ENCODE measurements at places on chromosomes 7 and 10.
A peak's percentile ranks its signal among the peaks of the same experiment; 100 is the strongest.

DNA sequence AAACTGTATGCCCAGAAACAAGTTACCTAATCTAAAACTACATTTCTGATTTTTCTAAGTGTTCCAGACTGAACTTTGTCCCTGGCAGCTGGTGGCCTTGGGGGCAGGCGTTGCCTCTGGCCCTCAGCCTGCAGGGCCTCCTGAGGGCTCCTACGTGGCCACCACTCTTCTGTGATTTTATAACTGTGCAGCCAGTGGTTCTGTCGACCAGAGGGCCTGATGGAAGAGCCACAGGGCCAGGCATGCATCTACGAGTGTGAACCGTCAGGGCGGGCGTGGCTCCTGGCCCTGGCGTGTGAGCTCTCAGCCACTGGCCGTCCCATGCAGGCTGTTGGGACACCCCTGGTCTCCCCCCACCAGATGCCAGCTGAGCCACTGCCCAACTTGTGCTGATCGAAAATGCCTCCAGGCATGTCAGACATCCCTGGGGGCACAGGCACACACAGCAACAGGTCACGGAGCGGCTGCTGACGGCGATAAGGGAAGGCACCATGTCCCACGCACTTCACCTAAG is 173.4 kb downstream of the ZMYND11 start:
- no peak for DNase-seq

DNA sequence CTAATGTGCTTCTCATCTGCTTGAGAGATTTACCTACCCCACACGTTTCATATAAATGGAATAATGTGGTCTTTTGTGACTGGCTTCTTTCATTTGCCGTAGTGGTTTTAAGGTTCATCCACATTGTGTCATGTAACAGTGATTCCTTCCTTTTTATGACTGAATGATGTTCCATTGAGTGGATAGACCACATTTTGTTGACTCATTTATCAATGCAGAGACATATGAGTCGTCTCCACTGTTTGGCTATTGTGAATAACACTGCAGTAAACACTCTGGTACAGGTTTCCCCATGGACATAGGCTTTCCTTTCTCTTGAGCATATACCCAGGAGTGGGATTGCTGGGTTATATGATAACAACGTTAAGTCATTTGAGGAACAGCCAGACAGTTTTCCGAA is 2.0 kb upstream of the AOC1 start:
- DNase-seq, result no peak

DNA sequence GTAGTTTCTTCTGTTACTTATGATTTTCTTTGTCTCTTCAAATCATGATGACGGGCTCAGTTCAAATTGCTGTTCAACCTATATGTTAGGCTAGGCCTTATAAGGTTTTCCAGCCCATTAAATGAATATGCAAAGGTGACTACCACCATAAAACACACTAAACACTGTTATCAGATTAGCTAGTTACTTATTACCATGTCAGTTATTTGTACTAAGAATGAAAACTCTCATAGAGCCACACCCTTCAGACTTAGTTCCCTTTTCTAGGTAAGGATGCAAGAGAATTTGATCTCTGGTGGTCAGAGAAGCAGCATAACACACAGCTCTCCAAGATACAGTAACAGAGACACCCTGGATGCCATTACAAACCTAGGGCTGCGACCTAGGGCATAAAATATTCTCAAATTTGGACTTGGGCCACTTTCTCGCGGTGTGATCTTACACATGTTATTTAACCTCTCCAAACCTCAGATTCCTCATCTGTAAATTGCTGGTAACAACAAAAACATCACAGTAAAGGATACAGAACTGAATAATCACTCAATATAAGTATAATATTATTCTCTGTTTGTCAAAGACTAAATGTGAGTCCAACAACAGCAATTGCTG is 35.6 kb downstream of the ANKMY2 start:
- DNase-seq, result no peak

DNA sequence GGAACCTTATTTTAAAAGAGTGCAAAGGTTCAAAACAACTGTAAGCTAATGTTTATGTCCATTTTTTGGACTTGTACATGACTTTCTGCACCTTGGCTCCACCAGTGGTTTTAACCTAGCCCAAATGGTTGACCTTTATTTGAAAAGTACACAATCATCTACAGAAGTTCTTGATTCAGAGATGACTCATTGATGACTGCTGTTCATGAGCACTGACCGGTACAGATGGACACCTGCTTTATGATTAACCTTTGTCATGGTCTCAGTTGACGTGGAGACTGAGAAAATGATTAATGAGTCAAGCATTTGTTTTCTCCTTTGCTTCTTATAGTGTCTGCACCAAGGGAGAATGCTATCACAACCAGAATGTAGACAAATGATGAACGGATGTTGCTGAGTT is 55.7 kb upstream of the PTER start:
- no peak for DNase-seq

- DNase-seq, result no peak
These were observed 41.9 kb downstream of the RNLS start for GRCh38 chr10:88541116-88541626.

DNA sequence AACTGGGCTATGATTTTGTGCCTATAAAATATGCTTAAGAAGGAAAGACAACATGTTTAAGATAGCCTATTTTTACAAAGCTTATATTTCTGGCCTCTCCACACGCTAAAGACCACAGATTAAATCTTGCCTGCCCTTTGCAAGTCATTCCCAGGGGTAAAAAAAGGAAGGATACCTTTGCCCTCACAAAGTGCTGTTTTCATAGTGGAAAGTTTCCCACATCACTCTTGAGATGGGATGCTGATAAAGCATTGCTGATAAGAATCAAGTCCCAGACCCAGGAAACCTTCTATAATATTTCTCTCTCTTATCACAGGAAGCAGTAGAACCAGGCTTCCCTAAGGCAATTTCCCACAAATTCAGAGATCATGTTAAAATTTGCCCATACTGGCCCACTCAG is 56.5 kb downstream of the GSAP start:
- DNase-seq, result no peak

GRCh38 chr10:102691285-102692066 is 22.7 kb downstream of the ARL3 start:
- DNase-seq, result no peak

- DNase-seq, result peak; percentile 13
These were observed 251.4 kb upstream of the HABP2 start for GRCh38 chr10:113301342-113301984.

GRCh38 chr7:104412911-104413310 is 84.5 kb downstream of the LHFPL3 start:
- DNase-seq, result no peak

GRCh38 chr7:45021604-45022296 is 21.7 kb downstream of the CCM2 start:
- peak; percentile 82 for DNase-seq

- no peak for DNase-seq
These were observed 307.2 kb downstream of the SNX13 start for GRCh38 chr7:17633067-17633466.

DNA sequence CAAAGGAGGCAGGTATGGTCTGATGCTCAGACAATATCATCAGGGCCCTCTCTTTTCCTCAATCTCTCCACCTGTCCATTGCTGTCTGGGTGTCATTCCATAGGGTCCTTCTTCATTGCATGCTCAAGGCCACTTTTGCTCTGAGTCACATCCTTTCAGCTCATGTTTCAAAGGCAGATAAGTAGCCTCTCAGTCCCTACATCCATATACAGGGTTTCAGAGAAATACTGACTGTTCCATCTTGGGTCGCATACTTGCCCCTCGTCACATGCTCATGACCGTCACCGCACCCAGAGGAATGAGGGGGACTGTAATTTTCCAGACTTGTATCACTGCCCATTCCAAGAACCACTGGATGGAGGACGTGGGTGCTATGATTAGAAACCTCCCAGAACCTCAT is 93.4 kb downstream of the FAM107B start:
- no peak for DNase-seq

DNA sequence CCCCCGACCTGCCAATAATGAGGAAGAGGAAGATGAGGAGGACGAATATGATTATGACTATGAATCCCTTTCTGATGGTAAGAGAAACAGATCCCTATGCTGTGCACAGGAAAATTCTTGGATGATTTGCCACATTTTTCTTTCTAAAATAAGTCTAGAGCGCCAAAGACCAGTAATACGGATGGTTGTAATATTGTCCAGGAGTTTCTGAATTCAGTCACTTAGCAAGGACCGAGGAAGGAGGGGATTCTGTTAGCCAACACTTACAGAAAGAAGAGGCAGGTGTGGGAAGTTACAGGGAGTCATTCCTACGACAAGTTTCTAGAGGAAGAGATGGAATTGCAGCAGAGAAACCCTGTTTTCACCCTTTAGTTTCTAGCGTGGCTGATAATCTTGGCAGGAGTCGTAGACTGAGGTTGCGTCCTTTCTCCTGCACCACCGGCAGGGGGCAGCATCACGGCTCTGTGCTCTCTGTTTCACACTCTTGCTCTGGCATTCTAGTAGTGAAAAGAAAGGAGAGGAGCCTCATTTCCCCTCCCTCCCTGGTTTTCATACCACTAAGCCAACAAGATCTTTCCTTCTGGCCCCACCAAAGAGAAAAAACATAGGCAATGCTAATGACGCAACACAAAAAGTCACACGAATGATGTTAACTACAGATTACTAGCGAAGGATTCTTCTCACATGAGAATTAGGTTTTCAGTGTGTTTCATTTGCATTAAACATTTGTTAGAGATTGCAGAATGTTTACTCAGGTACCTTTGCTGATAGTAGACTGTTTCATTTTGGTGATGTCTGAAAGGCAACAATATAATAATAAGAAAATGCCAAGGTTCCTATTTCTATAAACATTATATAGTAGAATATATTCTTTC is 82.7 kb downstream of the NOC3L start:
- peak; percentile 60 for DNase-seq

- peak; percentile 81 for DNase-seq
These were observed 108.5 kb upstream of the TMEM168 start for GRCh38 chr7:112898432-112899290.

GRCh38 chr7:47827871-47828270 is 120.4 kb downstream of the PKD1L1 start:
- no peak for DNase-seq

DNA sequence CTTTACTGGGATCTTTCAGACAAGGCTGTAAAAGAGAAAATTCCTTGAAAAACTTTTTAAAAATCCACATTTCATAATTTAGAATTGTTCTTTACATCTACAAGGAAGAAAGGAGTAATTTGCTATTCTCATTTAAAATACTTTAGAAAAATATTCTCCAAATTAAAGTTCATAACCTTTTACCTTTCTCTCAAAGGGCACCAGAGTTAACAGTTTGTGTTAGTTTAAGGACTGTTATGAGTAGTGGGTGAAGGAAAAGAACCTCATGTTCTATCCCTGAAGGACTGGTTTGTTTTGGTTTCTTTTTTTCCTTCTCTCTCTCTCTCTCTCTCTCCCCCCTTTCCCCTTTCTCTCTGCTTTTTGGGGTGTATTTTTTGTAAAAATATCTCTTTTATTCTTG is 4.1 kb downstream of the AGMO start:
- no peak for DNase-seq

- no peak for DNase-seq
These were observed 150.4 kb downstream of the PARD3 start for GRCh38 chr10:34664706-34665105.

DNA sequence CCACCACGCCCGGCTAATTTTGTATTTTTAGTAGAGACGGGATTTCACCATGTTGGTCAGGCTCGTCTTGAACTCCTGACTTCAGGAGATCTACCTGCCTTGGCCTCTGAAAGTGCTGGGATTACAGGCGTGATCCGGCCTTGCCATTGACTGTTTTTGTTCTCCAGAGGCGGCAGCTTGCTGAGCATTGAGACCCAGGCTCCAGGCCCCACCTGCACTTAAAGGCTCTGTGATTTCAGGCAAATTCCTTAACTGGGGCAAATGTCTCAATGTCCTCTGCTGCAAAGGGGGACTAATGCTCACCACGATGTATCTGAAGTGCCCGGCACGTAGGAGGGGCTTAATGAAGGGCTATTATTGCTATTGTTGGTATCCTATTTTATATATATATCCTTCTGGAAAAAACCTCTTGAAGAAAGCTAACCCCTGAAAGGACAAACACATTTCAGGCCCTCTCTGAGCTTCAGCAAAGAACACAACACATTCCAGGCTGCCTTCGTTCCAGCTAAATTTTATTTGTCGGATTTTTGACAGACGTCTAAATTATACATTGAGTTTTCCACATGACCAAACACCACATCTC is 29.0 kb downstream of the TRIM8 start:
- no peak for DNase-seq

DNA sequence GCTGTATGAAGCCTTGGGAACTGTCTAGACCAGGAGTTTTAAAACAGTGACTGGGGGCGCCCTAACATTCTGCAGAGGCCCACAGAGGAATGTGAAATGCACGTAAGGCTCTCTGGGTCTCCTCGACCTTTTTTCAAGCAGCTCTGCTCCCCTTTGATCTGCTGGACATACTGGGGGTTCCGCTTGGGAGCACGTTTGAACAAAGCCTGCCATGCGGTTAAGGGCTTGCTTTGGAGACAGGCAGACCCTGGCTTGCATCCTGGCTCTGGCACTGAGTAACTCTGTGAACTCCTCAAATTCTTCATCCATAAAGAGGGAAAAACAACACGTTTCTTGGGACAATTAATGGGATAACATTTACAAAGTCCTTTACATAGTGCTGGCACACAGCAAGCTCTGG is 7.8 kb downstream of the BEND7 start:
- no peak for DNase-seq

DNA sequence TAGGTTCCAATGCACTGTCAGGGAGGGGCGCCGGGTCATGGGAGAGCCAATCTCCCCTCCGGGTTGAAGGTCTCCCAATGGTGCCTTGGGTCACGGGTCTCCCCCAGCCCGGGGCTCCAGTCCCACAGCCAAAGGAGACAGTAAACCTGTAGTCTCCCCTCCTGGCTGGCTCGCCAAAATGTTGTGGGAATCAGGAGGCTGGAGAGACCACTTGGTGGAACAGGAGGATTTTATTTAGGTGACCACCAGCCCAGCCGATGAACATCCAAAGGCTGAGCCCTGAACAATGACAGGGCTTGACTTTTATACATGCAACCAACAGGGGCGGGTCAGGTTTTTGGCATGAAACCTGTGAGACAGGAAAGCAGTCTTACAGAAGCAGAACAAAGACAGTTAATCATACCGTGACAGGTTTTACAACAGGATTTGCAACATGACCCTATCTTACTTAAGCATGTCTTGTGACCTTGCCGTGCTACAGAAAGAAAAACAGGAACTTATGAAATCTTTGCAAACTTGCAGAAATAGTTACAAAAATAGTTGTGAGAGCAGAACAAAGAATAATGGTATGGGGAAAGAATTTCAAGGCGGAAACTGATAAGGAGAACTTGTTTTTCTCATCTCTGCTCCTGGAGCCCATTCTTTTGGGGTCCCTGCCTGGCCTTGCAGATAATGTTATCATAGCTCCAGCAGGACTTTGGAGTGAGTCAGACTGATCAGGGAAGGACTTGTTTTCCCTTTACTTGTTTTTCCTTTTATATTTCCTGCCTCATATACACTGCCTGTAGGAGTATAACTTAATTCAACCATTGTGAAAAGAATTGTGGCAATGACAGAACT is 7.1 kb downstream of the ERV3-1 start:
- peak; percentile 98 for DNase-seq

- no peak for DNase-seq
These were observed 1.4 kb upstream of the NEUROG3 start for GRCh38 chr10:69574571-69574978.

All from KBM-7 (cell line).